Frontal cortex (tissue), 4 donors: ENCODE measurements at places on chromosomes 5 and 9.

DNA sequence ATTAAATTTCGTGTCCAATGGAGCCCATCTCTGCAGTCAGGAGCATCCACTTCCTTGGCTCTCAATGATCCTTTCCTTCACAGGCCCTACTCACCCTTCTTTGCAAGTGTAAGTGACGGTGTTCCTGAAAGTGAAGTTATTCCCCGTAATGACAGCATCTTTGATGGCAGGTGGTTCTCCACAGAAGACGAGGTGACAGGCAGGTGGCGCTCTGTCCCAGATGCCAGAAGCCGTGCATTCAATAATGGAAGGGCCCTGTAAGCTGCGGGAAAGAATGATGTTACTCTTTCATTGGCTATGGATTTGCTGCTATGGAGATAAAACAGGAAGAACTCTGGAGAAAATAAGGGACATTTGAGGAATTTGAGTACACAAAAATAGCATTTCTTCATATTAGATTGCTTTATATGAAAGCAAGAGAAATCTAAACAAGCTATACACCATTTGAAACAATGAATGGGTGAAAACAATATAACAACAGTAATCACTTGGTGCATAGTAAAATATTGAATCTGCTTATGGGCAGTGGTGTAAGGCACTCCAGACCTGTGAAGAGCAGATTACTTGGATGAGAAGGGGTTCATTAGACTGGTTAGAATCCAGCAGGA, 89.9 kb upstream of the TXNDC8 start:
- no peak for DNase-seq

DNA sequence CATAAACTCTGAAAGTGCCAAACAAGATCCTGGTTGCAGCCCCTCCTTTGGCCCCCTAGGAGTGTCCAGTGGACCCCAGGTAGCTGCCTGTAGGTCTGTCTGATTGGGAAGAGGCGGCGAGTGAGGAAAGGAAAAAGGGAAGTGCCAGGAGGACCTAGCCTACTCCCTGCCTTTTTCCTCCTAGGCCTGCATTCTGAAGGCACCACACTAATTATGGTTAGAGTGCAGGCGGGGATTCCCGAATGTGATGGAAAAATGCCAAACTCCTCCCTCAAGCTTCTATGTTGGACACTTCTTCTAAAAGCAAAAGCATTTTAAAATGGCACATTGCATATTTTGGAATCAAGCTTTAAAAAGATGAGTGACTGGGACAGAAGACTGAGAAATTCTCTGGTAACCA, 83.2 kb upstream of the SMIM15 start:
- DNase-seq, result no peak

DNA sequence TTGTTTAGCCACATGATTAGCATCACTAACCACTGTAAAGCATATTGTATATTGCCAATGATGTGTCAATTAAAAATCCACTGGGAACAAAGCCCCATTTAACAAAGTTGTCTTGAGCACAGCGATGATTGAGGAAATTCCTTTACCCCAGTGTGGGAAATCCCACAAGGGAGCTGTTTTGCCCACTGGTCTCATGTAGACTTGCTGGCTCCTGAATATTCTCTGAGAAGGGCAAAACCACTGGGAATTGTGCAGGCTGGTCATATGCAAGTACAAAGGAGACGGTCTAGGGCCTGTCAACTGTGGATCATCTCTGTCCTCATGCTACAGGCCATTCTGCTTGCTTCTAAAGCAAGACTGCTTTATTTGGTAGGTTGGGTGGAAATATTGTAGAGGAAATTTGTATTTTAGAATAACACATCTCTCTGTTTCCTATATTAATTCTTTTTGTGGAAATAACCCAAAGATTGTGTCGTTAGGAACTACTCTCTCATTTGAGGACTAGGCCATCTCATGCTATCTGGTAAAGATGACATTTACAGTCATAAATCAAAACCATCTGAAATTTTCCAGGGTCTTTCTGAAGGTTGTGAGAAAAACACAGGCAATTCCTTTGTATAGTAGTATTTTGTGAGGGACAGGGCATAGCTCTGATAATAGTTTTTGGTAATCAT, 60.2 kb downstream of the PARP8 start:
- no peak for DNase-seq

DNA sequence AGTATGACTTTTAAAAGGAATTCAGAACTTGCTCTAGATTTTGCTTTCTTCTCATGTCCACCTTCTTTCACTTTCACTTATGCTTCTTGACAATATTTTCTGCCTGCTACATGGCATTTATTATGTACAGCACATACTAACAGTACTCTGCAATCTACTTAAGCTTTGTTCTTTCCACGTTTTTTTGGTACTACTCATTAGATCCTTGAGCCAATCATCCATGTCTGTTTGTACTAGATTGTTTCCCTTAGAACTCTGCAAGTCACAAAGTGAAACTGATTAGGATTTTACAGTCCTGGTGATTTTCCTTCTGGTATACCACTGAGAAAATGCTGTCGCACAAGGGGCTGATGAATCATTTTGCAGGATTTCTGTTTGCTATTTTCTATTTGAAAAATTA, 78.3 kb downstream of the PARP8 start:
- DNase-seq, result no peak

DNA sequence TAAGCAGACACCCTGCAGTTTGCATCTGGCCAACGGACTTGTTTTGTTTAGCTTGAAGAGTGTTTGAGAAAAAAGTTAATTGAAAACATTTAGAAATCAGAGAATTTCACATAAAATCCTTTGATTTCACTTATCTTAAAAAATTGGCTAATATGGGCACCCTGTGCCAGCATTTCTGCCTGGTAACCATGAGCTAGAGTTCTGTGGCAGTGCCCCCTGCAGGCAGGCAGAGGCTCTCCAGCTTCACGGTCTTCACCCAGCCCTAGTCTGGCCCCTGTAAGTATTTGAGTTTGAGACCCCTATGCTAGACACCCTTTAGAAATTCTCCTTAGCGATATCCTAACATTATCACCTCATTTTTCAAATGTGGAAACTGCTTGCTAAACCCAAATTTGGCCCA, 18.8 kb upstream of the FANCC start:
- DNase-seq, result no peak
